MM.1S (cell line): ENCODE measurements at places on chromosomes 16 and 17.

GRCh38 chr17:82242977-82243647 lies 14.3 kb downstream of the SLC16A3 start:
- no peak for DNase-seq

- no peak for DNase-seq
Measured at GRCh38 chr17:72056727-72057290, 64.0 kb upstream of the SOX9 start.

DNA sequence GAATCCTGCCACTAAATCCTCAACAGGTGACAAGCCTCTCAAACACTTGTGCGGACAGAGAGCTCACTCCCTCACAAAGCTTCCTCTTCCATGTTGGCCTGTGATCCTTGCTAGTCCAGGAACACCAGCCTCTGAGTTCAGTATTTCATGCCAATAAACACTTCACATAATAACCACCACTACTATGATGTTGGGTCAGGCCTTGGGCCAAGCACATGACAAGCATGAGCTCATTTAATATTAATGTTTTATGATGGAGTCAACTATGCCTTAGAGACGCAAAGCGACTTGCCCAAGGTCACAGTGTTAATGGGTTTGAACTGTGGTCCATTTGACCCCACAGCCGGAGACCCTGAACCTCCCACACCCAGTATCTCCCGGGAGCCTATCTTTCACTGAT lies 129.1 kb downstream of the GAS7 start:
- DNase-seq: no peak

GRCh38 chr16:89407925-89408300 lies 82.4 kb downstream of the ANKRD11 start:
- no peak for DNase-seq

DNA sequence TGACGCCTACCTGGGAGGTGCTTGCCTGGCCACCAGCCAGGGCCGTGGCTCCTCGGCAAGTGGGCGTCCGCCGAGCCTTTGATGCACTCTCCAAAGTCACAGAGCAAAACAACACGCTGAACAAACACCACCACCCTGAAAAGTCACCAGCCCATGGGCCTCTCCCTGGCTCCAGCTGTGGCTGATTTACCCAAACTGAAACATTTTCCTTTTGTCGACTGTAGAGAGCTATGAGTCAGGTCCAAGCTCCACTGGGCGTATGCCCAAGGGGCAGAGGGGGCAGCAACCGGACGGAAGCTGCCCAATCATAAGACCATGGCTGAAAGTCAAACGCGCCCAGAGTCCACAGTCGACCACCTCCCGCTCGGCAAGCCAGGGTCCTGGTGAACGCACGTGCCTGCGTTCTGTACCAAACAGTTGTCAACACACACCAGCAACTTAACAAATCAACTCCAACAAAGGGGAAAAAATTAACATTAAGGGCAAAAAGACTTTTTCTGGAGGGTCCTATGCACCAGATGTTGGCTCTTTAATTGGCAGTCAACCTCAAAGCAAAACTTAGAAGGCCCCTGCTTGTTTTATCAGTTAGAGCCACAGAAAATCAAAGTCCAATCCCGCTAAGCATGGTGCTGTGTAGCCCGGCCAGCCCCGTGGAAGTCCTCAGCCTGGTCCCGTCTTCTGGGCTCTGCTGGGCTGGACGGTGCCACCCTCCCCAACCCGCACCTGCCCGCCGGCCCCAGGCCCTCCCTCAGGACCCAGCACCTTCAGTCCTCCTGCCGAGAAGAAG lies 47.3 kb downstream of the TBC1D16 start:
- no peak for DNase-seq

- no peak for DNase-seq
Measured at GRCh38 chr17:48605409-48605919, 678 bp upstream of the HOXB6 start.

DNA sequence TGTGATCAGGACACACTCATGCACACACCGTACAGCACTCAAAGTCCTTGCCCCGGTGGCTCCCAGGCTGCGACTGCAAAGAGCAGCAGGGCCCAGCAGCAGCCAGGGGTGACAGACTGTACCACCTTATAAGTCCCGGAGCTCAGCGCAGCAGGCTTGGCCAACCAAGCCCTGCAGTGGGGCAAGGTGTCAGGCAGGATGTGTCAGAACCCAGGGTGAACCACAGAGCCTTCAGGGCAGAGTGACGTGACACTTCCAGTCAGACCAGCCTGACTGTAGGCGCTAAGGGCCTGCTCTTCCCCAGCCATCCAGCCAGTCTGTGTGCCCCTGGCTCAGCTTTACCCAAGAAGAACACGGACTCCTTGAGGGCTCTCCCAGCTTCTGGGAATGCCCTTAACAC lies 204.1 kb downstream of the COPRS start:
- DNase-seq: no peak

GRCh38 chr17:40017422-40018080 lies 2.3 kb downstream of the CSF3 start:
- DNase-seq: no peak

DNA sequence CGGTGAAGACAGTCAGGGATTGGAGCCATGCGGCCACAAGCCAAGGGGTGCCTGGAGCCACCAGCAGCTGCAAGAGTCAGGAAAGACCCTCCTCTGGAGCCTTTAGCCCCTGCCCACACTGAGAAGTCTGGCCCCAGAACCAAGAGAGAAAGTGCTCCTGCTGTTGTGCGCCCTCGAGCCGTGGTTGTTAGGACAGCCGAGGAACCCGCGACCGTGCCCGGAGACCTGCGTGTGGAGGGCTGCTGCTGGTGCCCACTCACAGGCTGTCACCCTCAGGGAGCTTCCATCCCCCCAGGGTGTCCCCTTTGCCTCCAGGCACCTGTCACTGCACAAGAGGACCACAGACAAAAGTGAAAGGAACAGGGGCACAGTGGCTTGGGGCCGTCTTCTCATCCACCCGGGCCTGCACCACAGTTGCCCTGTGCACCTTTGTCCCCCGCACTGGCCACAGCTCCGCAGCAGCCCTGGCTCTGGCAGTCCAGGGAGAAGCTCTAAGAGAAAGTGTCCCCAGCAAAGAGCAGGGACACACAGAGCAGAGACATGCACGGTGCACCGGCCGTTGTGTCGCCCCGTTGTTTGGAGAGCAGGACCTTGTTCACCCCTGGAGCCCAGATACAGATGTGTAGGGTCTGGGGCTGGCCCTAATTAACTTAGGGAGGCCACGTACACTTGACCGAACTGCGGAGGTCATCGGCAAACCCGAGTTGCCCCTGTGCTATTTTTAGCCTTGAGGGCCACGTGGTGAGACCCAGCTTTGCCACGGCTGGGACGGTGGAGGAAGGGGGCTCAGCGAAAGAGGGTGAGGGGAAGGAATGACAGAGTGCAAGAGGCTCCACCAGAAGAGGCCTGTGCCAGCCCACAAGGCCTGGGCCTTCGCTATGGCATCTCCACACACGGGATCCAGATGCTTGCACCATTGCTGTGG lies 329.2 kb downstream of the C16orf95 start:
- DNase-seq: no peak

- DNase-seq: no peak
Measured at GRCh38 chr16:67992661-67993206, 6.5 kb downstream of the DPEP2 start.

DNA sequence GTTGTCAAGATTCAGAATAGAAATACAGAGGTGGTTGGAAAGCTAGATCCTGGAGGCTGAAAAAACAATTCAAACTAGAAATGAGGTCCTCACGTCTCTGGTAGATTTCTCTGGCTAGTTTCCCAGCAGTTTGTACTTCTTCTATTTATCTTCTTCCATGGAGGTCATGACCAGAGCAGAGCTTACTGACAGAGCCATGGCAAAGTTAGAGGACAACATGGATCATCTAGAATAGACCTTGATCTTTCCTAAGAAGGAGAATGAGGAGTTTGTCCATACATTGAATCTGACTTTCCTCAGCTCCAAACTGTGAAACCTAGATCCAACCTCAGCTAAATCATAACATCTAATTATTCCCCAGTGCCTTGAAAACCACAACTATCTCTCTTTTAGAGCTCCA lies 900.8 kb upstream of the GOT2 start:
- no peak for DNase-seq

DNA sequence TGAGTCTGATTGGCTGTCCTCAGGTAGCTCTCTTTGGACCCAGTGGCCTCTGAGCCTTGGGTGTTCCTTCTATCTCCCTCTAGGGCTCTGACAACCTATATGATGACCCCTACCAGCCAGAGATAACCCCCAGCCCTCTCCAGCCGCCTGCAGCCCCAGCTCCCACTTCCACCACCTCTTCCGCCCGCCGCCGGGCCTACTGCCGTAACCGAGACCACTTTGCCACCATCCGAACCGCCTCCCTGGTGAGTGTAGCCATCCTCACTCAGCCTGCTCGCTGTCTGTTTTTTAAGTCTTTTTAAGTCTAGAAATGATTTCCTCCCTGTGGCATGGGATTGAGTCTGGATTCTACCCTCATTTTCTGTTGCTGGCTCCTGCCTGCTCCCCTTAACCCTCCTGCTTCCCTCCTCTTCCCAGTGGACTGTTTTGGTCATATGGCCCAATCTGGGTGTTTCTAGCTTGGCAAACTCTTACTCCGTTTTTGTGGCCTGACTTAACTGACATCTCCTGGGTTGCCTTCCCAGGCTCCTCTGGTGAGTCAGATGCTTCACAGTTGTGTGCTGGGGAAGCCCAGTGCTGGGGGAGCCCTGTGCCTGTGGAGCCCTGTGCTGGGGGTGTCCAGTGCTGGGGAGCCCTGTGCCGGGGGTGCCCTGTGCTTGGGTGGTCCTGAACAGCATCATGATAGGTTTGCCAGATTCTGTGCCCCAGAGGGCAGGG lies 9.9 kb downstream of the TAOK2 start:
- no peak for DNase-seq

DNA sequence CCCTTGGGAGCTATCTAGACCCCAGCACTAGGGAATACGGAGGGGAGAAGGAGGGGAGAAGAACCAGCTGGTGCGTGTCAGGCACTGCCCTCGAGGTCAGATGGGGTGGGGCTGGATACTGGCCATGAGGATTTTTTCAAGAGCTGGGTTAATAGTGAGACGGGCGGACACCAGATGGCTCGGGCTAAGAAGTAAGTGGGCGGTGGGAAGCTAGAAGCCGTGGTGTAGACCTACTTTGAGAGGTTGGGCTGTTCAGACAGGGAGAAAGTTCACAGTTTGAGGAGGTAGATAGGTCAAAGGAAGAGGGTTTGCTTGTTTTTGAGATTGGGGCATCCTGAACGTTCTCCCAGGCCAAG lies 303.8 kb downstream of the SEC14L1 start:
- DNase-seq: no peak

GRCh38 chr16:85249418-85250146 lies 137.3 kb upstream of the CIBAR2 start:
- DNase-seq: no peak

DNA sequence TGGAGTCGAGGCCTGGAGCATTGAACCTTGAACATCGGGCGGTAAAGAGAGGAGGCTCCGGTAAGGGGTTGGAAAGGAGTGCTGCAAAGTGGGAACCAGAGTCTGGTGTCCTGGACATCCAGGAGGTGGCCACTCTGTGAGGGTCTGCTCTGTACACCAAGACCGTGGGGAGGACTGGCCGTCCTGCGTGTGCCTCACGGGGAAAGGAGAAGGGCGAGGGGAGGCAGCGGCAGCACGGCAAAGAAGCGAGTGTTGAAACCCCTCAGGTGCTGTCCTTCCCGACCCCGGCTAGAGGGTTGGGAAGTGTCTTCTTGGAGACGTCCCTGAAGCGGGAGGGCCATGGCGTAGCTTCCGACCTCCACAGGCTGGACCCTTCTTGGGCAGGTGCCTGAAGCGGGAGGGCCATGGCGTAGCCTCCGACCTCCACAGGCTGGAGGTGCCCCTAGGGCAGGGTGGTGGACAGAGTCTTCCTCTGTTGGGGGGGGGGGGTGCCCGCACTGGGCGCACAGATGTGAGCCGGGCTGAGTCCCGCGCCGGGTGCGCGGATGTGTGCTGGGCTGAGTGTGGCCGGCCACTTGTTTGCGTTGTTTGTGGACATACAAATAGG lies 42.0 kb downstream of the FOXK2 start:
- DNase-seq: no peak

DNA sequence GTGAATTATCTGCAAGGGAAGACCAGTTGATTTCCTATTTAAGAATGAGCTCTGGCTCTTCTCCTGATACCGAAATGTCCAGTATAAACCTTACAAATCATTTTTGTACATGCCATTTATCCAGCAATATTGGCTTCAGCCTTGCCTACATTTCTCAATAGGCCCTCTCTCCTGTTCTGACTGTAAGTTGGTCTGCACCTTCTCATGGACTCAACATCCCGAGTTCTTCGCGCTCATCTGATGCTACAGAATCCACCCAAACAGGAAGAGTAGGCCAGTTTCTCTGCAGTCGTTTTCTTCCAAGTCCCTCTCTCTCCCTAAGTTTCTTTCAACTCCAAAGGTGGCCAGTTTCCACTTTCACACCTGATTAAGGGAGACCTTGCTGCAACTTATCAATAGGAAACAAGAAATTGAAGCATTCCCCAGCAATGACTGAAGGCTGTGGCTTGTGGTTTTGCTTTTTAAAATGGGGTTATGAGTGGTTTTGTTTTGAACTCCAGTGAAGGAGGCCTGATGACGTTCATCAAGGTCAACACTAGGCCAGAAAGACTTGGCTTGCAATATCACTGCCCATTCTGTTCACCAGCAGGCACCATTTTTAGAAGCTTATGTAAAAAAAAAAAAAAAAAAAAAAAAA lies 383.0 kb downstream of the MAF start:
- peak; percentile 38 for DNase-seq

DNA sequence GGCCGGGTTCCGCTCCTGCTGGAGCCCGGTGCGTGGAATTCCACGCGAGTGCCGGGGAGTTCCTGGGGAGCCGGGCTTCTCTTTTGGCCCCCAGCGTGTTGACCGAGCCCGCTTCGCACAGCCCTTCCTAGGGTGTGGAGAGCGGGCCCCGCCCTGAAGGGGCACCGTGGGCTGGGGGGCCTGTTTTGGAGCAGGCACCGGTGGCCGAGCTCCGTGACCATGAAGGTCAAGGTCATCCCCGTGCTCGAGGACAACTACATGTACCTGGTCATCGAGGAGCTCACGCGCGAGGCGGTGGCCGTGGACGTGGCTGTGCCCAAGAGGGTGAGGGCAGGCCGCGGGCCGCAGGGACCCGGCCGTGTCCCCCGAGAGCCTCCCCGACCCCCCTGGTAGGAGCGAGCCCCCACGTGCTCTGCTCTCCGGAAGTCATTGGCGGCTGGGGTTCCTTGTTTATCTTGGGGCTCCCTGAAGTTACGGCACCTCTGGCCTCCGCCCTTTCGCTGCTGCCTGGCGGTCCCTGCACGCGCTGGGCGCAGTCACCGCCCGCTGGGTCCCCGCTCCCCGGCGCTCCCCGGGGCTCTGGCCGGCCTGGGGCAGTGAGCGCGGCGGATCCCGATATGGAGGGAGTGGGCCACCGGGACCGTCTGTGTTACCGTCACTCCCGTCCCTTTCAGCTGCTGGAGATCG lies 528 bp downstream of the HAGHL start:
- peak; percentile 47 for DNase-seq

- DNase-seq: no peak
Measured at GRCh38 chr17:70588003-70588402, 418.7 kb downstream of the KCNJ2 start.

DNA sequence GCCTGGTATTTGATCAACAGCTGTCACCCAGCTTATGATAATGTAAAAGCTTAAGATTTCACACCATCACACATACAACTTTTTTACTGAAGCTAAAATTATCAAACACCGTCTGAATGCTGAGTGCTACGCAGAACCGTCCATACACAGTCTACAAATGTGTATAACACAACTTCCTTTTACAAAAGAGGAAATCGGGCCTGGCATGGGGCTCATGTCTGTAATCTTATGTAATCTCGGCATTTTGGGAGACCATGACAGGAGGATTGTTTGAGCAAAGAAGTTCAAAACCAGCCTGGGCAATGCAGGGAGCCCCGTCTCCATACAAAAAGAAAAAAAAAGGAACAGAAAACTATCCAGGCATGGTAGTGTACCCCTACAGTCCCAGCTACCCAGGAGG lies 19.6 kb upstream of the QRICH2 start:
- DNase-seq: no peak
